ENCODE measurements at places on chromosomes 16 and 17. TPM values are rescaled to one million over a fixed set of nuclear protein-coding genes. Genes with fewer than 3 reads are reported as not detected.

DNA sequence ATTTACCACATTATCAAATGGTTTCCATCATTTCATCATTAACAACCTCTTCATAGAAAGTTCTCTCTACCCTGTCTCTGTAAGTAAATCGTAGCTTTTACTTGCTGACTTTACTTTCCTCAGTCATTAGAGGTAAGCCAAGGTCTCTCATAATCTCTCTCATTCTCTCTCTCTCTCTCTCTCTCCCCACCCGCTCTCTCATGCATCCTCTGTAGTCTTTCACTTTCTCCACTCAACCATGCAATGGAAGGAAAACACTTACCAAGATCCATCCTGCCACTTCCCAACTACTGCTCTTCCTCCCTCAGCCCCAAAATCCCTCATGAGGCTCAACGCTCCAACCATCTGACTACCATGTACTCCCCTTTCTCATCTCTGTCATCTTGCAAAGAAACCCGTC is 6.1 kb downstream of the CEP112 start:
- DNase-seq, result no peak

DNA sequence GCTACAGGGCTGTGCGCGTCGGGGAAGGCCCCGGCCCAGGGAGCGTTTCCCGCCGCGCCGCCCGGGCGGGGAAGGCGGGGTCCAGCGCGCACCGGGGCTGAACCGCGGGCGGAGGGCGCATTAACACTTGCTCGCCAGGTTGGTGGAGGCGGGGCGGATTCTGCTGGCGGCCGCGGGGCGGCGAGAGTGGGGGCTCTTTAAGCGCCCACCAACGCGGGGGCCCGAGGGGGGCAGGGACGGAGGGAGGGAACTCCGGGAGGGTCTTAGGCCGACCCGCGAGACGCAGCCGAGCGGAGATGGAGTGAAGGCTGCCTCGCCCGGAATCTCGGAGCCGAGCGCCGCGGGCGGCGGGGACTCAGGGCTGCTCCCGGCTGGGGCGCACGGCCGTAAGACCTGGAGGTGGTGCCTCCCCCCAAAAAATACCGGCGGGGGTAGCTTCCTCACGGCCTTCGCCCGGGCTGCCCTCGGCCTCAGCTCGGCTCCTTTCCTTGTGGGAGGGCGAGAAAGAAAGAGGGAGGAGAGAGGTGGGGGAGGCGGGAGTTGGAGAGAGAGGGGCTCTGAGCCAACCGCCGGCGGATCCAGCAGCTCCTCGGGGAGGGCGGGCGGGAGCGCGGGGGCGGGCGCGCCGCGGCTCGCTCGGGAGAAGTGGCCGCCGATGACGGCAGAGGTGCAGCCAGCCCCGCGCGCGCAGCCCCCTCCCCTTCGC is 415 bp upstream of the FOXF1 start:
- DNase-seq, result no peak

Gene IGSF6
- total RNA-seq, result not detected

GRCh38 chr17:47720754-47721533 is 12.1 kb upstream of the TBX21 start:
- DNase-seq, result no peak

Gene SPNS2
- 1.5 TPM for total RNA-seq

- no peak for DNase-seq
Observed at GRCh38 chr17:16969931-16970906, 1.7 kb downstream of the TNFRSF13B start.

DNA sequence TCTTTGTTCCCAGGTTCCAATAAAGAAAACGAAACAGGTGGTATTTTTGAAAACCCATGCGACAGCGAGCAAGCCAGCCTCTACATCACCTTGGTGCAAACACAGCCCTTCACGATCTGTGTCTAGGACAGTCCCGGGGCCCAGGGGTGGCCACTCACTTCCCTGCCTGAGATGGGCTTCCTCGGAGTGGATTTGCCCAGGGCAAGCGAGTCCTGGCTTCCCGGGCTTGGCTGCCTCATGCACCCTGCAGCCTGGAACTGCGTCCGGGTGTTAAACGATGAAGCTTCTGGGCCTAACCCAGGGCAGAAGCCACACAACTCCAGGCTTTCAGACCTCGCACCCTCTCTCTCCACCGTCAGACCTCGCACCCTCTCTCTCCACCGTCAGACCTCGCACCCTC is 66.0 kb downstream of the RPH3AL start:
- DNase-seq, result no peak
